HuH-7 (cell line): ENCODE measurements at places on chromosomes 12 and 14.

DNA sequence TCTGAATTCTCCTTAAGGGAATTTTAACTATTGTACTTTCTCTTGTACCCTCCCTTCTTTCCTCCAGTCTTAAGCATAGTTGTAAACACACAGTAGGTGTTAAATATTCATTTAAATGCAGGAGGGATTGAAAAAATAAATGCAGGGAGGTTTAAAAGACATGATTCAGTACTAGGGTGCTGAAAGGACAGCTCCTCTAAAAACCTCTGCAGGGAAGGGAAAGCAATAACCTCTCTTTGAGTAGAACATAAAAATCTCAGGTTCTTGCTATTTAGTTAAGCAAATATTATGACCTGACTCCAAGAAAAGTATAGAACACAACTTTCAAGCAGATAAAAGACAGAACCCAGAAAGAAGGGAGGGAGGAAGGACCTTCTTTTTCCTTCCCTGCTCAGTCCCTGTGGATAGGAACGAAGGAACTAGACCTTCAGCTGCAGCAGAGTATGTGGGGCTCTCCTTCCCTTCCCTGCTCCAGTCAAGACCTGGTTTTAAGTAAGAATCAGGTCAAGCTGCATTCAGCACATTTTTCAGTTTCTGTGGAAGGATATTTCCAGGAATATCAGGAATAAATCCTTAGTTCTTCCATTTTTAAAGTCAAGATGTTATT, 4.7 kb downstream of the MAP3K9 start:
- DNase-seq, result peak; percentile 23

DNA sequence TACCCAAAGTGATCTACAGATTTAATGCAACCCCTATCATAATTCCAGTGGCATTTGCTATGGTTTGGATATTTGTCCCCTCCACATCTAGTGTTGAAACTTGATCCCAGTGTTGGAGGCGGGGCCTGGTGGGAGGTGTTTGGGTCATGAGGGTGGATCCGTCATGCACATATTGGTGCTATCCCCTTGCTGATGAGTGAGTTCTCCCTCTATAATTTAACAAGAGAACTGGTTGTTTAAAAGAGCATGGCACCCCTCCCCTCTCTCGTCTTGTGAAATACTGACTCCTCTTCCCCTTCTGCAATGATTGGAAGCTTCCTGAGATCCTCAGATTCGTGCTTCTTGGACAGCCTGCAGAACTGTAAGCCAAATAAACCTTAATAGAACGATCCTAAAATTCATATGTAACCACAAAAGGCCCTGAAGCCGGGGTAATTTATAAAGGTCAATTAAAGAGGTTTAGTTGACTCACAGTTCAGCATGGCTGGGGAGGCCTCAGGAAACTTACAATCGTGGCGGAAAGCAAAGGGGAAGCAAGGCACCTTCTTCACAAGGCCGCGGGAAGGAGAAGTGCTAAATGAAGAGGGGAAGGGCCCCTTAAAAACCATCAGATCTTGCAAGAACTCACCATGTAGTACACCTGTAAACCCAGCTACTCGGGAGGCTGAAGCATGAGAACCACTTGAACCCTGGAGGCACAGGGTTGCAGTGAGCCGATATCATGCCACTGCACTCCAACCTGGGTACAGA, 41.2 kb downstream of the SLC39A9 start:
- DNase-seq, result no peak

DNA sequence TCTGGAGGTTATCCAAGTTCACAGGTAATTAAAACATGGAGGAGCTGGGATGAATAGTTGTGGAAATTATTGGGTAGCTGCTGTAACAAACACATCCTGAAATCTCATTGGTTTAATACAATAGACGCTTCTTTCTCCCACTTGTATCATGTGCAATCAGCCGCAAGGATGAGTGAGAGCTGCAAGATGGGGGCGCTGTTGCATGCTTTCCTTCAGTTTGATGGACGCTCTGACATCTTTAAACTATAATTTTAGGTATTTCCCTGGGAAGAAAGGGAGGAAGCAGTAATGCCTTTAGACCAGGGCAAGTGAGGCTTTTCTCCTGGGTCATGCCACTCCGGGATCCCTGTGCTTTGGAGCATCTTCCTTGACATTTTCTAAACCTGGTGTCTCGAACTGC, 178.7 kb downstream of the PAWR start:
- DNase-seq, result no peak

- no peak for DNase-seq
Measured at GRCh38 chr14:29216268-29217232, 450.0 kb downstream of the FOXG1 start.

GRCh38 chr14:100332797-100333196, 9.7 kb downstream of the SLC25A47 start:
- DNase-seq, result no peak

- DNase-seq, result no peak
Measured at GRCh38 chr14:58954901-58955861, 233.3 kb upstream of the DAAM1 start.

GRCh38 chr12:76810671-76811419, 46.9 kb downstream of the ZDHHC17 start:
- DNase-seq, result no peak

DNA sequence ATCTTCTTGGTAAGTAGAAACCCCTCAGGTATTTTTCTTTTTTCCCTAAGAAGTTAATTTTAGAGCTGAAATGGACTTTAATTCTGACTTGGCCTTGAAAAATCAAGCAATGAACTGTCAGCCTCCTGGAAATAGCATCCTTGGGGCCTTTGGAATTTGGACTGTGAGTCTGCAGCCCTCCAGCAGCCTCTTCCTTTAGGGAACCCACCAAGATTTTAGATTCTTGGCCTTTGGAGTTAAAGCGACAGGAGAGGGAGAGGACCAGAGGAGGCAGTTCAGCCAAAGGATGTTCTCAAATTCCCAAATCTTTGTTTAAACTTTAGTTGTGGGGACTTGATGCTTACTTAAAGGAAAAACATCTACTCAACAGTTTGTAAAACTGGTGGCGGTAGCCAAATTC, 288.6 kb downstream of the AACS start:
- no peak for DNase-seq

DNA sequence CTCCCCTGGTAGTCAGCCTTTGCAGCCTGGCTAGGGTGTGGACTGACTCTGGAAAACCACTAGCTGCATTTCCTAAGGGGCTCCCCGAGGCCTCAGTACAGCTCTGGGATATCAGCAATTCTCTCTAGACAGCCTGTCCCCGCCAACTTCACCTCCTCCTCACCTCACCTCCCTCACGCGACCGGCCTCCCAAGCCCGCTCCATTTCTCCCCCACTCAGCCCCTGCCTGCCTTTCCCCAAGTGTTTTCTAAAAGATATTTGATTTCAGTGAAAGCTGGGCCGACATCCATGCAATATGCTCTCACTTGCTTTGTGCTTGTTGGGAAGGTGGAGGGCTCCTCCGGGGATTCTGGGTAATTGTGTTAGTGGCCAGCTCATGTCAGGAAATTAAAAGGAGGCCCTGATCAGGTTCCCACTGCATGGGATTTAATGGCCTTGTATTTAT, 91.8 kb downstream of the ESRRB start:
- no peak for DNase-seq

DNA sequence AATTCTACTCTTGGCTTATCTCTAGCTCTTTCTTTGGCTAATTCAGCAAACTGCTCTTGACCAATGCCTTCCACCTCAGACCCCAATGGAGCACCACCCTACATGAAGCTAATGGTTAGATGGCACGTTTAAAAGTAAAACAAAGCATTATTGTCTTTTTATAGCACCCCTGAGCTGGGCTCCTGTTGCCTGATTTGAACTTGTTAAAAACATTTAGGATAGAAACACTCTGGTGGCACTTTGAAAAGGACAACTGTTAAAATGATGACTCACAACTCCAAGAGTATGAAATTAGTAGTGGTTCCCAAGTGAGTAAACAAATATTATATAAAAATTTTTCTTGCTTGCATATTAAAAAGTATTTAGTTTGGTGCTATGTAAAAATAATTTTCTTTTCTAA, 299.6 kb upstream of the DCN start:
- DNase-seq, result no peak

DNA sequence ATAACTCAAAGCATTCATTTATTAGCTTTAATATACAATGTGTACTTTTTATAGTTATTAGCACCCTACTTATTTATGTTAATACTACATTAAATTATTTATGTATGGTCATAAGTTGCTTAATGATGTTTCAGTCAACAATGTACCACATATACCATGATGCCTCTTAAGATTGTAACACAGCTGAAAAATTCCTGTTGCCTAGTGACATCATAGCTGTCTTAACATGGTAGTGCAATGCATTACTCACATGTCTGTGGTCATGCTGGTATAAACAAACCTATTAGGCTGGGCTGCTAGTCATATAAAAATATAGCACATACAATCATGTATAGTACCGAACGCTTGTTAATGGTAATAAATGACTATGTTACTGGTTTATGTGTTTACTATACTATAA, 120.4 kb downstream of the ANO6 start:
- no peak for DNase-seq

- DNase-seq, result no peak
Measured at GRCh38 chr14:61150851-61151250, 130.3 kb downstream of the TMEM30B start.

DNA sequence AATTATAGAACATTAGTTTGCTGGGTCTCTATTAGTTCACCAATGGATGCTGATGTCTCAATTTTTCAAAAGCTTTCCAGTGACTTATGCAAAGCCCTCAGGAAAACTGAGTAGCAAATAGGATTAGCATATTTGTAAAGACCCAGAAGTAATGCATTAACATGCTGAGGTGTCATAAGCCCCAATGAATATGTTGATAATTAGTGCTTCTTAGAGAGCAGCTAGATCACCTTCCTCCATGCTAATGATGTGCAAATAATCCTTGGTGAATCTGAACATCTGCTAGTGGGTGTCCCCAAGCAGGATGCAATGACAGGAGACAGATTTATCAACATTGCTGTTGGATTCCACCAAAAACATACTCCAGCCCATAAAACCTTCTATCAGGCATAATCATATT, 19.0 kb downstream of the IFNG start:
- DNase-seq, result no peak

DNA sequence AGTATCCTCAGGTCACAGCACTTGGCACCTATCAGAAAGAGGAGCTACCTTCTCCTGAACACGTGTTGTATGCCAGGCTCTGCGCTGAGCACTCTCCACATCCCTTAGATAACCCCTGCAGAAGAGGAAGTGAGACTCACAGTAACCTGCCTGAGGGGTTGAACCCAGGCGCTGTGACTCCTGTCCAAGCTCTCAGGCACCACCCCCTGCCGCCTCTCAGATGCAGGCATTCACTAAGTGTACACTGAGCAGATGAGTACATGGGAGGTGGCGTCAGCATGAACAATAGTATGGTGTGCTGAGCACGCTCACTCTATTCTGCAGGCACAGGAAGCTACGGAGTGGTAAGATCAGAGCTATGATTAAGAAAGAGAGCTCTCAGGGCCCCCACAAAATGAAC, 21.0 kb upstream of the RIC8B start:
- no peak for DNase-seq

DNA sequence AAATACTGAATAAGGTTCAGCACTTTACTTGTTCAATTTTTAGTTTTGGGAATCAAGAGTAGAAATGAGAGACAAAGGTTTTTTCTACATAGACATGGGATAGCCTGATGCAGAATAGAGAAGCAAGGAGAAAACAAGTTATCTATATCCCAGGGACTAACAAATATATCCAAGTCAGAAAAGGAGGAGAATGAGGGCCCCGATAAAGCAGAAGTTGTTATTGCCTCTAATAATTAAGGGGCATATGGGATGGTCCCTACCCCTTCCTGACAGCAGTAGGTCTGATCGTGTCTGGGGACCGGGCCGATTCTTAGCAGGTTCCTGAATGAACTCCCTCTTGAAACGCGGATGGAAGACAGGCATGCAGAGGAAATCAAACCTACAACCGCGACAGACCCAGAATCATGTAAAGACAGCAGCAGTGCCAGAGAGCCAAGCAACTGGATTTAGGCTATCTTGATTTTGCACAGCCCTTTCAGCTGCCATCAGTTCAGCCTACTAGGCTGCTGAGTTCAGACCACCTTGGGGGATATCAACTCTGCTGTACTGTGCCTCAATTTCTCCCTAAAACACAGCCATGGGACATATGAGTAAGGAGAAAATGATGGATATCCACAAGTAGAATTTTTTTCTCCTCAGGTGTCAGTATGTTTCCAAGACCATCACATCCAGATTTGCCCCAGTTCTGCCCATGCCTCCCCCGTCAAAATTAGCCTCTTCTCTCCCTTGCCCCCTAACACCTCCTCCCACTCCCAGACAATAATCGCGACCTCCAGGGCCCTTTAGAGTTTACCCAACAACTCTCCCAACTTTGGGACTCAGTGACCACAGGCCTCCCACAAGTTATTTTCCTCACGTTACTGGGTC, 706 bp downstream of the PRMT5 start:
- DNase-seq, result no peak

GRCh38 chr12:27631365-27631764, 64.9 kb upstream of the REP15 start:
- DNase-seq, result no peak

GRCh38 chr12:92675092-92675865, 27.5 kb upstream of the PLEKHG7 start:
- no peak for DNase-seq

- DNase-seq, result peak; percentile 26
Measured at GRCh38 chr14:57486767-57487379, 6.8 kb downstream of the CCDC198 start.

GRCh38 chr12:49966511-49967041, 4.9 kb downstream of the AQP5 start:
- no peak for DNase-seq

- no peak for DNase-seq
Measured at GRCh38 chr14:78605025-78605762, 435.0 kb downstream of the NRXN3 start.

DNA sequence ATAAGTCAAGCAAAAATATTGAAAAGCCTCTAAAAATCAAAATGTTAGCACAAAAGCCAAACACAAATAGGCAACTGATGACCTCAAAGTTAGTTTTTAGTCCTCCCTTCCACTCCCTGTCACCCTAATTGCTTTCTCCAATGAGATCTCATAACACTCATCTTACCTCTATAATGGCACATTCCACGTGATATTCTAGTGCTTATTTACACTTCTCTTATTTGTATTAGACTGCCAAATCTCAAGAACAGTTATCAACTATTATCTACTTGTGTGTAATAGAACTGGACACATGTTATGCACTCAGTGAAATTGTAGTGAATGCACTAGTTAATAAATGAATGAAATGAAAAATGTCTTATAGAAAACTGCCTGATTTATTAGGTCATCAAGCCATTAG, 55.5 kb upstream of the AVPR1A start:
- no peak for DNase-seq

- no peak for DNase-seq
Measured at GRCh38 chr12:113658006-113658655, 186.5 kb upstream of the LHX5 start.

DNA sequence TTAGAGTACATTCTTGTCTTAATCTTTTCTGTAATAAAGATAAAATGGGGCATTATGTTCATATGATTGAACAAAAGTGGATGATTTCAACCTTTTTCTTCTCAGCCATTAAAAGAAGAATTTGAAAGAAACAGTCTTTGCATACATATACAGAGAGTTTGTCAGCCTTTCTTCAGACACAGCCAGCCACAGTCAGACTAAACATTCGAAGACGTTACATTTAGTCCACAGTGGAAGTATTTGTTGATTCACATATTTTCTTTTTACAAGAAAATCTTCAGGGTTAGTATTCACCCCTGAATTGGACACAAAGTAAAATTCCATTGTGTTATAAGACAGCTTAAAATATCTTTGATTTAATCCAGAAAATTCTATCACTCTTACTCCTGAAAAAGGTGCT, 36.2 kb downstream of the ETV6 start:
- no peak for DNase-seq
